ENCODE measurements at places on chromosomes 5 and 9.

GRCh38 chr5:177610770-177611445 is 11.0 kb downstream of the B4GALT7 start:
- no peak for DNase-seq

- no peak for DNase-seq
Measured at GRCh38 chr5:179379321-179379890, 34.1 kb upstream of the ADAMTS2 start.

DNA sequence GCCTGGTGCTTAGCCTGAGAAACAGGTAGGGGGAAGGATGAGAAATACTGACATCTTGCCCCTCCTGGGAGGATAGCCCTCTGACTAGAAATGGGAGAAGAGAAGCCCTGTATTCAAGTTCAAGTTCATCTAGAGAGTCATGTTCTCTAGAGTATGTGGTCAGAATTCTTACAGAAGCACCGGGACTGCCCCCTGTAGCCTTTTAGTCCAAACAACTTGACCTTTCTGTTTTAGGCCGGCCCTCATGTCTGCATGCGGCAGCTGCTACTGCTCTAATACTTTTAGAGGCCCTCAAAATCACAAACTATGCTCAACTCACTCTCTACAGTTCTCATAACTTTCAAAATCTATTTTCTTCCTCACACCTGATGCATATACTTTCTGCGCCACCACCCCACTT is 47.7 kb downstream of the PHAX start:
- no peak for DNase-seq

DNA sequence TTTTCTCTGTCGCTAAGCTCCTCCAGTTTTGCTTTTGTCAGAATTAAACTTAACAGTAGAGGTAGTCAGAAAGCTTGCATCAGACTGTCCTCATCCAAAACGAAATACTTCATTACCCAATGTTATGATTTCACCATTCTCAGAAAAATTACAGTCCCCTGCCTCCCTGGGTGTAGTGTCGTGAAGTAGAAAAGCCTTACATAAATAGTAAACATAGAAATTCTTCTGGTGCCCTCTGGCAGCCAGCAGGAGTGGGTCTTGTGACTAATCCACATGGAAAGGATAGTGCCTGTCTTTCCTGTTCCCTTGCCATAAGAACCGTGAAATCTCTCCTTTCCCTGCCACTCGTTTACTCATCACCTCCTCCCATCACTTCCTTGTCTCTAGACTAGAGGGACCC is 230.6 kb downstream of the GNA14 start:
- DNase-seq = no peak

Measured in DND-41 (cell line).